Activated CD8-positive, alpha-beta memory T cell treated with anti-CD3 and anti-CD28 coated beads, Interleukin-2, amount 10 ng/mL, durations not matched to agents 7 days and 5 days (primary cell): ENCODE measurements at places on chromosomes 1 and 21.
A peak's percentile ranks its signal among the peaks of the same experiment; 100 is the strongest.

DNA sequence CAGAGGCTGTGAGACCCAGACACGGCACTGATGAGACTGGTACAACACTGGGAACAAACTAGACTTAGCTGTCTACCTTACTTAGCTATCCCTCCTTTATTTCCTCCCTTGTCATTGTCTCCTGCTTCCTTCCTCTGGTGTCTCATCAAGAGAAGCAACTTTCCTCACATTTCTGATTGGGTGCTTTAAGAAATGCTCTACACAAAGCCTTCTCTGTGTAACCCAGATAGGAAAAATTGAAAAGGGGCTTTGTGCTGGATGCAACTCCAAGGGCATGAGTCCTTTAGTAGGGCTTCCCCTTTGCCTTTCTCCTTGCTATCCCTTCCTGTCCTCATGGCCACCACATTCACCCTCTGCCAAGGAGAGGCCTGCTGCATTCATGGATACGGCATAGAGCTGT lies 274.5 kb downstream of the VAV3 start:
- H3K4me1 ChIP-seq, result no peaks in the 10 kb centered on the region
- H3K27ac ChIP-seq, result no peak overlapping the region
- no peaks in the 10 kb centered on the region for H3K36me3 ChIP-seq
- H3K27me3 ChIP-seq, result no peaks in the 10 kb centered on the region

GRCh38 chr1:110519125-110519810 lies at the start of gene KCNA10:
KCNA10 (minus strand) TSS chr1:110519175; CDS start chr1:110518787, 388 bp downstream.
- H3K4me1 ChIP-seq, result no peaks in the 10 kb centered on the region
- DNase-seq, result no peak

- peaks cover 9% of the 10 kb centered on the region for H3K4me1 ChIP-seq
- H3K27me3 ChIP-seq, result no peaks in the 10 kb centered on the region
- H3K4me3 ChIP-seq, result no peak overlapping the region
- no peak overlapping the region for H3K27ac ChIP-seq
- H3K36me3 ChIP-seq, result peaks cover 31% of the 10 kb centered on the region
- DNase-seq, result no peak
These were observed 8.2 kb downstream of the PI4KB start for GRCh38 chr1:151318975-151319374.

DNA sequence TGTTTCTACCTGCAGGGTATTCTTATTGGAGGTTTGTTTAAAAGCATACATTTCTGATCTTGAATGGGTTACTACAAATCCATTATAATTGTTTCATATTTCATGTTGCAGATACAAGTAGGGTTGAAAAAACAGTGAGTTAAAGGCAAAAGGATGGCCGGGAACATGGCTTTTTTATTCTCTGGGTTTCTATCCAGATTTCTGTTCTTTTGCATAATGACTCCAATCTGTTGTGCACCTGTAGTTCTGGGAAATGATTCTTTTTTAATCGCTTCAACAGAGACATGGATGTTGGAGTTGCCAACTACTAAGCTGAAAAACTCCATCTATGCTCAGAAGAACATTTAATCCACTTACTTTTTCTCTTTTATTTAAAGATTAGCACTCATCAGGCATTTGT lies 2.7 kb upstream of the ADAMTS1 start:
- H3K27me3 ChIP-seq, result peaks cover 62% of the 10 kb centered on the region
- no peak overlapping the region for H3K27ac ChIP-seq
- no peak overlapping the region for H3K4me3 ChIP-seq
- H3K36me3 ChIP-seq, result no peaks in the 10 kb centered on the region
- H3K4me1 ChIP-seq, result peaks cover 25% of the 10 kb centered on the region
- DNase-seq, result no peak

GRCh38 chr1:112704391-112704933 lies 2.5 kb downstream of the RHOC start:
- peak; percentile 62 for DNase-seq
- H3K4me3 ChIP-seq, result peak overlapping the region; percentile 75
- H3K4me1 ChIP-seq, result peaks cover 62% of the 10 kb centered on the region
- peaks cover 18% of the 10 kb centered on the region for H3K27me3 ChIP-seq
- H3K27ac ChIP-seq, result peak overlapping the region; percentile 89

GRCh38 chr1:5198328-5198727 lies 543.9 kb downstream of the AJAP1 start:
- no peaks in the 10 kb centered on the region for H3K4me1 ChIP-seq
- no peaks in the 10 kb centered on the region for H3K27me3 ChIP-seq
- no peak for DNase-seq
- H3K4me3 ChIP-seq, result no peak overlapping the region
- H3K27ac ChIP-seq, result no peak overlapping the region
